ENCODE measurements at places on chromosomes 7 and 10.

- DNase-seq = no peak
Observed at GRCh38 chr10:60384708-60385398, 4.8 kb downstream of the ANK3 start.

GRCh38 chr10:100506596-100507356 lies 12.9 kb downstream of the SEC31B start:
- DNase-seq = peak; percentile 70

GRCh38 chr7:133253519-133253875 lies 619 bp downstream of the EXOC4 start:
- peak; percentile 22 for DNase-seq

GRCh38 chr10:30383356-30383755 lies 34.3 kb upstream of the MTPAP start:
- no peak for DNase-seq

GRCh38 chr10:113929522-113929921 lies 75.1 kb downstream of the NHLRC2 start:
- no peak for DNase-seq

DNA sequence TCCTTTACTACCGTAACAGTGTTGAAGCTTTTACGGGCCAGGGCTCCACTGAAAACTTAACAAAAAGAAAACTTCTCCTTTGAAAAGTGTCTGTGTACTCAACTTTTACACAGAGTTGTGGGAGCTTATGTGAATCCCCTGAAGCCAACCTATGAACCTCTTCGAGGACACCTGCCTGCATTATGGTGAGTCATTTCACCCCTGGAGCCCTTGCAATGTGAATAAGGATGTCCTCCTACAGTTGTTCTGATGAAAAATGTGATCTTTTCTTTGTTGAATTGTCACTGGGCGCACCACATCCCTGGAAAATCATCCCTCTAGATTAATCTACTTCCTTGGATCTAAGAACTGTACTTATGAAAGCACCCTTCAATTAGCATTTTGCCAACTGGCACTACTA lies 93.2 kb downstream of the SORCS1 start:
- no peak for DNase-seq

DNA sequence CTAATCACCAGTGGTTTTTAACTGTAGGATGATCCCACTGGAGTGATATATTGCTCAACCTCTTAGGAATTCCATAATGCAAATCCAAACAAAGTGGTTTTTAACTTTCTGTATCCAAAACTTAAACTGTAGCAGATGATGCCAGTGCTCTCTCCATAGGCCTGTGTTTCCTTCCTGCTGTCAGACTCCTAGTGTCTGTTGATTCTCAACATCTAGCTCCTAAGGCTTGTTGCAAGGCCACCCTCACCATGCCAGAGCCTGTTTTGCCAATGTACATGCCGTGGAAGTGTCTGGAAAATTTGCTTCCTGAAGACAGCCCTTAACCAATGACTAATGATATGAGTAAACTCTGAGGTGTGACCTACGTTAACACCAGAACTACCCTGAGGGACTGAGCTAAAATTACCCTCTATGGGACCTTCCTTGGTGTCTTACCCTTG lies 39.3 kb downstream of the C1GALT1 start:
- DNase-seq = no peak

DNA sequence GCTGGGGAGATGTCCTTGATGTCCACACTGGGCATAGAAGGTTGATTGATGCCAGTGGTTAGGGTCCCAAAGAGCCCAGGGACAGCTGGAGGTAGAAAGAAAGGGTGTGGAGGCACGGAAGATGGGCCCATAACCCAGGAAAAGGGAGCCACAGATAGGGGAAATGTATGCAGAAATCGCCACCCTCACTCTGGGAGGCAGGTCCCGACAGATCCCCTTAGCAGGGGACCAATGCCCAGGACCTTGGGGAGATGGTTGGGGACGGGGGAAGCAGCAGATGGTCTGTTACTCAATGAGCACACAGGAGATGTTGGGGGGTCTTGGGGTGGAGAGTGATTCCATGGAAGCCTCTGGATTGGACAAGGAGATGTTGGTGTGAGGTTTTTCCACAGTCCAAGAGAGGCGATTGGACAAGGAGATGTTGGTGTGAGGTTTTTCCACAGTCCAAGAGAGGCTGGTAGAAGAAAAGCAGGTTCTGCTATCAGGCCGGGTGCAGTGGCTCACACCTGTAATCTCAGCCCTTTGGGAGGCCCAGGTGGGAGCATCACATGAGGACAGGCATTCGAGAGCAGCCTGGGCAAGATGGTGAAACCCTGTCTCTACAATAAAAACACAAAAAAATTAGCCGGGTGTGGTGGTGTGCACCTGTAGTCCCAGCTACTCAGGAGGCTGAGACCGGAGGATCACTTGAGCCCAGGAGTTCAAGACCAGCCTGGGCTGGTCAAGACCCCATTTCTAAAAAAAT lies 7.0 kb upstream of the PPP1R35 start:
- DNase-seq = no peak

GRCh38 chr10:96511044-96511945 lies 2.4 kb downstream of the TLL2 start:
- DNase-seq = peak; percentile 50

DNA sequence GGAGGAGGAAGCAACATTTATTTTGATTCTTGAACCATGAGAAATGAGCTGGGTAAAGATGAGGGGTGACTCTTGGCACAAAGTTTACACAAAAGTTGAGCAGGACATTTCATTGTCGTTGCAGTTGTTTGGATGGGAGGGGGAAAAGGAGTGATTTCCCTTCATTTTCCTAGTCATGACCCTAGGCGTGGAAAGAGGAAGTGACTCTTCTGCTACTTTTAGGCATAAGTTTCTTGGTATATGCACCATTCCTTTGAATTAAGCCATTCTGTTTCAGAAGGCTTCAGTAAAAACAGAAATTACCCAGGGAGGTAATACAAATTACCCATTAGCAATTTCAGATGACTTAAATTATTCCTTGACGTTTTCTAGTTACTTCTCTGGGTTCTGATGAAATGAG lies 113.9 kb upstream of the FAM171A1 start:
- no peak for DNase-seq

DNA sequence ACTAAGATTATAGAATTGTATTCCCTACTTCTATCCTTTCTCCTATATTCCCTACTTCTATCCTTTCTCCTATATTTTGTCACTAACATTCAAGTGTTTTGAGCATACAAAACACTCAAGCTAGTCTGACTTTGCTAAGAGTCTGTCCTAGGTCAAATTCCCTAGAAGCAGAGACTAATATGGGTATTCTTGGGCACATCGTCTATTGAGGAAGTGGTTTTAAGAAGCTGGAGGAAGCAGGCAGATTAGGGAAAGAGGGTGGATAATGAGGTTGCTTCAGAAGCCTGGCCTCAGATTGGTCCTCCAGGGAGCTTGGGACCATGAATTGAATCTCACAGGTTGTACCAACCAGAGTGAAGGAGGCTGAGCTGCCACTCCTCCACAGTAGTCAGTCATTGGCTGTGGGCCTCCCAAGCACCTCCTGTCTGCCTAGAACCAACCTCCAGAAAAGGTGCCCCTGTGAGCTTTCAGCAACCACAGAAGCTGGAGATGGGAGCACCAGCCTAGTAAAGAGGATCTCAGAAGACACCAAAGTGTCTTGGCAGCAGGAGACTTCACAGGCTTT lies 295.9 kb upstream of the PHF14 start:
- no peak for DNase-seq

- no peak for DNase-seq
Observed at GRCh38 chr10:64630534-64630933, 1109.3 kb downstream of the REEP3 start.

- DNase-seq = no peak
Observed at GRCh38 chr7:30905078-30906012, 6.3 kb upstream of the AQP1 start.

DNA sequence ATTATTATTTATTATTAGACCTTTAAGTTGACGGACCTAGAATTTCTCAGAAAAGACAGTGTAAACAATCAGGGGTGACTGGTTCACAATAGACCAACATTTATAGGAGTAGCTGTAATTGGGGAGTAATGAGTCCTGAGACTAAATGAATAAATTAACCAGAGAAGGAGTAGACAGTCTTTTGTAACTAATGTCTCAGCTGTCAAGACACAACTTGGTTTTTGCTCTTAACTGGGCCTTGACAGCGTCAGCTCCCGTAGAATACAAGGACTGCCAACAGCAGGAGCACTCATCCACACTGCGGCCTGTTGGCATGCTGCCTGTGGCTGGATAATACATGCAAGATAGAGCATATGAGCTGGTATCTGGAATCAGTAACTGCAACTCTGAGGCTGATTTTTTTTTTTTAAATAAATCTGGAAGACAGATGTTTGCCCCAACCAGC lies 123.9 kb downstream of the CACNA2D1 start:
- DNase-seq = no peak

GRCh38 chr10:114239994-114240345 lies 916 bp downstream of the VWA2 start:
- no peak for DNase-seq

DNA sequence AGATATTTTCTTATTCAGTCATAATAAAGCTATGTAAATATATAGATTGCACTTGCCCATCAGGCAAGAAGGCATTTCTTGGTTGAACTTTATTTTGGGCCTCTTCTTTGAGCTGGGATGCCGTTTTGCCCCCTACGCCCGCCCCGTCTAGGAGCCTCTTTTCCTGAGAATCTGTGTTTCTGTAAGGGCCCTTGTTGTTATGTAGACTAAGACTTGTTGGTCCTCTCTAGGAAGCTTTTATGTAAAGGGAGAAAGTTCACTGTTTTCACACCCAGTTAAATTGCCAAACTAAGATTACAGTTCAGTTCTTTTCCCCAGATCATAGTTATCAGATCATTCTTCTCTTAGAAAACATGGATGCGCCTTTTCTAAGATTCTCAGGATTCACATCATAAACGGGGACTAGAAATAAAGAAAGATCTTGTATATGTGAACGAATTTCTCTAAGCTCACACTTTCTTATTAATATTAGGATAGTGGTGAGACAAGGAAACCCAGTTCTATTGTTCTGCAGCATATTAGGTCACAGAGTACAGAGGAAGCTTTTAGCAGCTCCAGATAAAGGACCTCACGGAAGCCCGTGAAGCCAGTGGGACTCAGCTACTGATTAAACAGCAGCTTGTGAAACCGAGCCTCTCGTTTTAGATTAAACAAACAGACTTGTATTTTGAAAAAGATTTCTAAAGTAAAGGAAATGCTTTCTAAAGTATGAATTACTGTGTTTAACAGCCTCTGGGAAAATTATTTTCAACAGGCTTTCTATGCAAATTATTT lies 3.8 kb downstream of the LMTK2 start:
- no peak for DNase-seq

DNA sequence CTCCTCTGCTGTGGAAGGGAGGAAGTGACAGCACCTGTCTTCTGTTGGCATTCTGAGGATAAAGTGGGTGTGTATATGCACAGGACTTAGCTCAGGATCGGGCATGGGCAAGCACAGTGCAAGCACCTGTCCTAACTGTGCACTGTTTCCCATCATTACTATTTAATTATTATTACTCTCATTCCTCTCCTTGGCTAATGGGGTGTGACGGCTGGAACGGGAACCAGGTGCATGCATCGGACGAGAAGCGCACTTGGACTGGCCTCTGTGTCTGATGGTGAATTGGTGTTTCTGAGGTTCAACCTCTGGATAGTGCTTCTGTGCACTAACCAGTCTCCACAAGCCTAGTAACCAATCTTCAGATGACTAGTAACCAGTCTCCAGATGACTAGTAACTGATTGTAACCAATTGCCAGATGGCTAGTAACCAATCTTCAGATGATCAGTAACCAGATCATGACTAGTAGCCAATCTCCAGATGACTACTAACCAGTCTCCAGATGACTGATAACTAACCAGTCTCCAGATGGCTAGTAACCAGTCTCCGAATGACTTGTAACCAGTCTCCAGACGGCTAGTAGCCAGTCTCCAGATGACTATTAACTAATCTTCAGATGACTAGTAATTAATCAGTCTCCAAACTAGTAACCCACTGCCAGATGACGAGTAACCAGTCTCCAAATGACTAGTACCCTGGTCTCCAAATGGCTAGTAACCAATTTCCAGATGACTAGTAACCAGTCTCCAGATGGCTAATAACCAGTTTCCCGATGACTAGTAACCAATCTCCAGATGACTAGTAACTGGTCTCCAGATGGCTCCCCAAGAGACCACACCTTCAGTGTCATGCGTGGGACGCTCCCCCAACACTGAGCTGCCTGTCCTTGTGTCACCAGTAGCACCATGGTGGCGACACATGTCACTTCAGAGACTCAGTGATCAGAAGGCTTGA lies 85.8 kb downstream of the PAXIP1 start:
- no peak for DNase-seq

DNA sequence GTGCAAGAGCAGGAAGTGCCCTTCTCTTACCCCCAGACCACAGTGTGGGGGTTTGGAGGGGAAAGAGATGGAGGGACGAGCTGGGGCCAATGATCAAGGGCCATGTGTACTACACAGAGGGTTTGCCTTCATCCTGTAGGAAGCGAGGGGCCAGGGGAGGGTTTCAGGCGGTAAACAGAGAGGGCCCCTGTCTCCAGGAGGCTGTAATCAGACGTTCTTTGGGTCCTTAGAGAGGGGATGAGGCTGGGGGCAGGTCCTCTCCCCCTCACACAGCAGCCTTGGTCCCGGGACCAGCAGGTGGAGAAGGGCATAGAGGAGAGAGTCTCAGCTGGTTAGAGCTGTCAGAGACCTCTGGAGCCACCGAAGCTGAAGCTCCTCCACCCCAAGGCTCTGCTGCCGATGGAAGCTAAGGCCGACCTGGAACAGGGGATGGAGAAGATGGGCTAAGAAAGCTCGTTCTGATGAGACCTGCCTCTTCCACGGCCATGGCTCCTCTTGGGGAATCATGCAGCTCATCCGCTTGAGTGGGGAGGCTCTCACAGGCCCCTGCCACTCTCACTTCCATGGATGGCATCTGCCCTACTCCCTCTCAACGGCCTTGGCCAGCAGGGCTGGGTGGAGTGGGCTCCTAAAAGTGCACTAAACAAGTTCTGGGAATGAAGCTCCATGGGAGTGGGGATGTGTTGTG lies 3.5 kb downstream of the LOXL4 start:
- DNase-seq = no peak

DNA sequence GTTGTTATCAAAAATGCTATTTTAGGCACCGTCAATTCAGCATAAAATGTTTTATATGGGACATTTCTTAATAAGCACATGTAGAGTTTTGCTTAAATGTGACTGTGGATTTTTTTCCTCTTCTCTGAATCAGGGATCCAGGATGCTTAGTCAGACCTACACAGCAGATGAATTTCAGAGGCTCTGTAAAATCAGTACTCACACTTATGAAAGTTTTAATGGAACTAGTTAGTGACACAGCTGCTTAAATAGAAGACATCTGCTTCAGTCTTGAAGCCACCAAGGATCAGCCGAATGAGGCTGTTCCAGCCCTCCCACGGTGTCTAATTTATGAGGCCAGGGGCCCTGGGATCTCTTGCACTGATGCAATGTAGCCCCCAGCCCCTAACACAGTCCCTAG lies 136.0 kb downstream of the MYOF start:
- DNase-seq = peak; percentile 21

Measured in activated CD4-positive, alpha-beta T cell treated with anti-CD3 and anti-CD28 coated beads, Interleukin-2, Interleukin-6, amounts not matched to agents 100 ng/mL and 50 ng/mL, durations not matched to agents 16 hours and 8 hours (primary cell).